NCI-H510A treated with DMSO at 0.1 percent for 48 hours (cell line): ENCODE measurements at places on chromosomes 4 and X.
A peak's percentile ranks its signal among the peaks of the same experiment; 100 is the strongest.

GRCh38 chr4:136001791-136002190, 1530.5 kb downstream of the PCDH18 start:
- no peak for DNase-seq

DNA sequence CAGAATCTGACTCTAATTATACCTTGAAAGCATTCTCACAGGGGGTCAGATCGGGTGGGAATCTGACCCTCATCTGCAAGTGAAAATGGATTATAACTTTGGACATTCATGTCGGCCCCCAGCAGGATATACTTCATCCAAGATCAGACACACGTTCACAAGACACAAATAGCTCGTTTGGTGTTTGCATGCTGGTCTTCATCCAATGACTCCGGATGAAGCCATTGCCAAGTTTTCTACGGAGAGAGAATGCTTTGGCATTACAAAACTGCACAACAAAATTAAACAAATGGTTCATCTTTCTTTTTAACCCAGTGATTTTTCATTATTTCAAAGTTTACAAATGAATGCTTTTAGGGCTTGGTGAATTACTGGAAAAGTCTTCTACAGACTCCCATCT, 105.5 kb downstream of the MID1 start:
- no peak for DNase-seq

- peak; percentile 47 for DNase-seq
Measured at GRCh38 chrX:96684339-96685209, at the start of gene DIAPH2. TSS of gene DIAPH2 (plus strand) at chrX:96684842.

- no peak for DNase-seq
Measured at GRCh38 chr4:143435955-143436354, 77.5 kb upstream of the SMARCA5 start.
